H1 (cell line): ENCODE measurements at places on chromosomes 11 and 22. TPM values are rescaled to one million over a fixed set of nuclear protein-coding genes. Genes with fewer than 3 reads are reported as not detected.

DNA sequence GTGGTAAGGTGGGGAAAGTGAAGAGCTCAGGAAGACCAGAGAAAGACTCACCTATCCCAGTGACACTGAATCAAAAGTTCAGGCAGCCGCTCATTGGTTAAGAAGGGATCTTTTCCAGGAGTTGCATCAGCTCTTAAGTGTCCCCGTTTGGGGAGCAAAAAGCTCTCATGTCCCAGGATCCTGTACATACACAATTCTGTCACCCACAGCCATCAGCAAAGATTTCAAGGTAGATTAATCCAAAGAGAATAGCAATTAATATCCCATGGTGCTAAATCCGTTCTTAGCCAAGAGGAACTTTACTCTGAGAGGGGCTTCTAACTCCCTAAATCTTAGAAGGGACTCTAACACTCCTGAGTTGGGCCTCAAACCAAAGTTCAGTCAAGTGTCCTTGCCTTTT, 19.3 kb downstream of the FOLR3 start:
- no peak for DNase-seq

DNA sequence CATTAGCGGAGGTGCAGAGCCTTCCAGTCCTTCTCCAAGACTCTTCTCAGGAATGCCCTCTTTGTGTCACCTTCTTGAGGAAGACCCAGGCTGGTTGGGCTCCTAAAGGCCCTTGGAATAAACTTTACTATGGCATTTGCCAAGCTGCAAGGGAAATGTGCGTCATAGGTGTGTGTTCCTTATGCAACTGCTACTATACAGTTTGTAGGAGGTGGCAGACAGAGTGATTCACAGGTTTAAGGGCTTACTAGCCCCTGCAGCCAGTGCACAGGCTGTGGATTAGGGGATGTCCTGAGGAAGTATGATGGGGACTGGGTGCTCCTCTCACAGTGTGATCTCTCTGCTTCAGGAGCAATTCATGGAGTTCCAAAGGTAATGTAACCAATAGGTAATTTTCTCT, 74.6 kb downstream of the TENM4 start:
- DNase-seq, result no peak

- no peak for DNase-seq
Measured at GRCh38 chr11:69022260-69022659, 9.2 kb upstream of the MRGPRF start.

GRCh38 chr11:76626921-76627401, 43.6 kb downstream of the LRRC32 start:
- DNase-seq, result no peak

GRCh38 chr11:34634694-34635062, 13.8 kb downstream of the EHF start:
- no peak for DNase-seq

DNA sequence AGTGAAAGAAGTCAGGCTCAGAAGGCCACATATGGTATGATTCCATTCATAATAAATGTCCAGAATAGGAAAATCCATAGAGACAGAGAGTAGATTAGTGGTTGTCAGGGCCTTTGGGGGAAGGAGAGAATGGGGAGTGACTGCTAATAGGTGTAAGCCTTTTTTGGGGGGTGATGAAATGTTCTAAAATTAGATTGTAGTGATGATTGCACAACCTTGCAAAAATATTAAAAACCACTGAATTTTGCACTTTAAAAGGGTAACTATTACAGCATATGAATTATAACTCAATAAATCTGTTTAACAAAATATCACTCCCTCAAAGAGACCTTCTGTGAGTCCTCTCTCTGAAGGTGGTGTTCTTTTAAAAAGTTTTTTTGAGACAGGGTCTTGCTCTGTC, 72.3 kb upstream of the GRK3 start:
- DNase-seq, result no peak

DNA sequence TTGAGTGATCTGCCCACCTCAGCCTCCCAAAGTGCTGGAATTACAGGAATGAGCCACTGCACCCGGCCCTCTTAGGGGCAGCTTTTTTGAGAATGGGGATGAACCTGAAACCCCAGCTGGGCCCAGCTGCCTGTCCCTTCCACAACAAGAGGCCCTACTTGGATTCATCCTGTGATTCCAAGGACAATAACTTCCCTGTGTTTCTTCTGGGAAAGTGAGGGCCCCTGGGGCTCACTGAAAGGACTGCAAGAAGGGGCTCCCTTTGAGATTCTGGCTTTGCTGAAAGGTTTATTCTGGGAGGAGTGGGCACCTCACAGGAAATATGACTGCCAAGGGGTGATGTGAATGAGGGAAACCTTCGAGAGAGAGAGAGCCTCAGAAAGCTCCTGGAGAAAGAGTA, 12.3 kb upstream of the GNAZ start:
- peak; percentile 41 for DNase-seq

DNA sequence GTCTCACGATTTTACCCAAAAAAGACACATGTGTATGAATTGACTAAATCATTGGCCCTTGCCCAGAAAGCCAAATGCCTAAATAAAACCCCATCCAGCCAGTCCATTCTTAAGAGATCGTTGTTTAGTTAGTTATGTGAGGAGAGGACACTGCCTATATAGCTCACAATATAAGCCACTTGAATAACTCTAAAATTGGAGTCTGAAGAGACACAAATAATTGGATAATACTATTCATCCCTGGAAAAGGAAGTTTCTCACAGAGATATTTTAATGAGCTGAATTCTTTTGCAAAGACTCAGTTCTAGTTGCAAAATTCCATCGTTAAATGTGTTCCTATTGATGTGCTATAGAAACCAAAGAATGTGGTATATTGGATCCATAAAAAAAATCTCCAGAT, 176.7 kb downstream of the SOX6 start:
- DNase-seq, result no peak

DNA sequence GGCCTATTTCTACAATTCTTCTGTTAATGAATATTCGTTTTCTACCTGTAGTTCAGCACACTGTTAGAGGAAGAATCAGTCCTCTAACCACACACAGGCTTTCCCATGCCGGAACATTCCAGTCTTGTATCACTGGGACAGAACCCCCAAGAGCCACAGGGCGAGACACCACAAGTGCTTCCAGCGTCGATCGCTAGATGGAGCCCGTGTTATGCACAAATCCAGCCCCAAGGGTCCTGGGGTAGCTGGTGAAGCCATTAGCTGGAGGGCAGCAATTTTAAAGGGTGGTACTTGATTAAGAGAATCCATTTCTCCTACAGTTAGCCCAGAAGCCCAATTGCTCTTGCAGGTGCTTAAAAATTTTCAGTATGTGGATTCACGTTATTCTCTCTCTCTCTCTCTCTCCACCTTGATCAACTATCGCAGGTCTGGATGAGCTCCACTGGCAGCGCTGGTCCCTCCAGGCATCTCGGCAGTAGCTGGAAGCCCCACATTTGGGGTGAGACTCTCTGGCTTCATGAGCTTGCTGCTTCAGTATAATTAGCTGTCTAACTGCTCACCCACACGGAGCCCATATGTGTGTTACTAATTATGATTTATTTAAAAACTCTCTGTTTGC, 148.2 kb upstream of the SNX19 start:
- DNase-seq, result peak; percentile 93

DNA sequence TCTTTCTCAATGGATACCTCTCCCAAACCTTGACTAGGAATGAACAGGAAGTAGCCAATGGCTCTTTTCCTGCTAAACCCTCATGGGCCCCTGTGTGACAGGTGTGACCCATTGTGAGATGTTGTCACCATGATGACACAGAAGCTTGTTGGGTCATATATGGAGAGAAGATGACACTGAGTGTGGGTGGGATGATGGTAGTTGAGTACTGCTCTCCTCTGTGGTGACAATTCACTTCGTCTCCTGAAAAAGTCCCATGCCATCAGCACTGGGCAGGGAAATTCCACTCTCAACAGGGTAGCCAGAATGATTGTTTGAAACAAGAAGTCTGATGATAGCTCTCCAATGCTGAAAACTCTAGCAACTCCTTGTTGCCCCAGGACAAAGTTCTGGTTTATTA, 94.0 kb upstream of the SEZ6L start:
- DNase-seq, result no peak

DNA sequence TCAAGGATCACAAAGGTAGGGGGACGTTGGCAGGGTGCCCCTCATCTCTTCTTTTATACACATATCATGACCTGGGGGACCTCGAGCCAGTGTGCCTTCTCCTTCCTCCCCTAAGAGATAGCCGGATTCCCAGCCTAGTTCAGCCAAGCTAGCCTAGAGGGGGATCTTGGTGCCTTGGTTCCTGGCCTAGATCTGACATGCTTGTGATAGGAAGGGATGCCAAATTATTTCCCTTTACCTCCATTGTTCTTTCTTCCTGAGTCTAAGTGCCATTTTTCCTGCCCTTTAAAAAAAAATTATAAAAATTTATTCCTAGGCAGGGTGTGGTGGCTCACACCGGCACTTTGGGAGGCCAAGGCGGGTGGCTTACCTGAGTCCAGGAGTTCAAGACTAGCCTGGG, 7.0 kb upstream of the HINFP start:
- no peak for DNase-seq

DNA sequence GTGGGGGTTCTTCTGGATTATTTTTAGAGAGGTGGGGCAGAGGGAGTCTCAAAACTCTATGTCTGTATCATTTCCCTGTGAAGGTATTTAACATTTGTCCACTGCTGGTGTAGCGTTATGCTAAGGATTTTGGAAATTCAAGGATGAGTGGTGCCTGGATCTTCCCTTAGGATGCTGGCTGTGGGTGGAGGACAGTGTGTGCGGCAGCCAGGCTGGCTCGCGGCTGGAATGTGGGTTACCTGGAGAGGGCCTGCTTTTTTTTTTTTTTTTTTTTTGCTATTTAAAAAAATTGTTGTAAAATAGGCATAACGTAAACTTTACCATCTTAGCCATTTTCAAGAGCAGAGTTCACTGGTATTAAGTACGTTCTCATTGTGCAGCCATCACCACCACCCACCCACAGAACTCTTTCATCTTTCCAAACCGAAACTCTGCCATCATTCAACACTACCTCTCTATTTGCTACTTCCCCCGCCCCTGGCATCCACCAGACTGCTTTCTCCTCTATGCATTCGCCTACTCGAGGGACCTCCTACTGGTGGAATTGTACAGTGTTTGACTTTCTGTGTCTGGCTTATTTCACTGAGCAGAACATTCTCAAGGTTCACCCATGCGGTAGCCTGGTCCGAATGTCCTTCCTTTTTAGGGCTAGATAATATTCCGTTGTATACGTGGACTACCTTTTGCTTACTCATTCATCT, 67.1 kb downstream of the PARVB start:
- DNase-seq, result no peak

DNA sequence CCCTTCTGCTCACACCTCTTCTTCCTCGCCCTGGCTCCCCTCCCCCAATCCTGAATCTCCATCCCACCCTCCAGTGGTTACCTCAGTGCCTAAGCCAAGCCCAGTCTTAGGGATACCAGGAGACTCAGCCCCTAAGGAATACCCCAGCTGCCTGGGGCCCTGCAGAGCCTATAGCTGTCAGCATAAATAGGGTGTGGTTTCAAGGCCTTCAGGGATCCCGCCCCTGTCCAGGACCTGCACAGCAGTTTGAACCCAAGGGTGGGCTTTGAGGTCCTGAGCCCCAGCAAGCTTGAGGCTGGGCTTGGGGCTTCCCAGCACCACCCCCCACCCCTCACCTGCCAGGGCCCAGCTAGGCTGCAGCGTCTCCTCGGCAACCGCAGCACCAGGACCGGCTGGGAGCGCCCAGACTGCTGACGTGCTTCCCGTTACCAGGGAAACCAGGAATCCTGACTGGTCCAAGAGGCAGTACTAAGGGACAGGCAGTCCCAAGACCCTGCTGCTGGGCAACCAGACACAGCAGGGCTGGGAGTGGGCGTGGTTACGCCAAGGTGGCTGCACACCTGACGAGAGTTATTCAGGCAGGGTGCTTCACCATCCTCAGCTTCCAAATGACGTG, 13.7 kb downstream of the APBB1 start:
- peak; percentile 86 for DNase-seq

- no peak for DNase-seq
Measured at GRCh38 chr11:2904153-2905052, 18.8 kb upstream of the CDKN1C start.

DNA sequence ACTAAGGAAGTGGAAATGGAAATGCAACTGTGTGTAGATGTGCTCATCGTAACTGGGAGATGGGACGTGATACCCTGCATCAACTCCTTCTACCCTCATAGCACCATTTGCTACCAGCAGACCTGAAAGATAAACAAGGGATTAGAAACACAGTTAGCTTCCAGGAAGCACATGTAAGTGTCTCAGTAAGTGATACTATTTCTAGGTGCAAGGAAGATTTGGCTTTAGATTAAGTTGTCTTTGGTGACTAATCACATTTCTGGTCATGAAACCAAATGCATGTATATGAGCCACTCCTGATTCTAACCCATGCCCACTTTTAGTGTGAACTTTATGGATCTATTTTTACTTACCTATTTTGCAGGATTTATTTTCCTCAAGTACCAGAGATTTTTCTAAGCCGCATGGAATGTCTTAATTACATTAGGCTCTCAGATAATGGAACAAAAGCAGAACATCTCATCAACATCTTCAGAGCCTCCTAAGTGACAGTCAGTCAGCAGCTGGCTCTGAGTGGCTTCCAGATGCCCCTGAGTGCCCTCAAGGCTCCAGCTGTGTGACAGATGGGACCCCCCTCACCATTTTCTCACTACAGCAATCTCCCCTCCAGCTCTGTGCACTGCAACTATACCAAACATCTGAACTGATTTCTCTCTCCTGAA, 21.2 kb downstream of the SLC5A12 start:
- no peak for DNase-seq

GRCh38 chr11:128116885-128117284, 470.5 kb downstream of the ETS1 start:
- no peak for DNase-seq

DNA sequence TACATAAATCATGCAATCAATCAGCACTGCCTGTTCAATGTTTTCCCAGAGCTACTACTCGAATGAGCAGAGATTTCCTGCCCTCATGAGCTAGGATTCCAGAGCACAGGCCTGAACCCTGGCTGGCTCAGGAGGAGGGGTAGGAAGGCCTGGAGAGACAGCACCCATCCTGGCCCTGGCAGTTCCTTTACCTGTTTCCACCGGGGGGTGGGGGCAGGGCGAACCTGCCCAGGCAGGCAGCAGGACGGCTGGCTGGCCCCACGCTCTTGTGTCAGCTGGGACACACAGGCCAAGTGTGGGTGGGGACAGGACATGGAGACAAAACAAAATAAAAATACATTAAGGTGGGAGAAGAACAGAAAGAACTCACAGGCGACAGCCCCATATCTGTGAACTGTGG, 109.8 kb upstream of the BID start:
- DNase-seq, result no peak

DNA sequence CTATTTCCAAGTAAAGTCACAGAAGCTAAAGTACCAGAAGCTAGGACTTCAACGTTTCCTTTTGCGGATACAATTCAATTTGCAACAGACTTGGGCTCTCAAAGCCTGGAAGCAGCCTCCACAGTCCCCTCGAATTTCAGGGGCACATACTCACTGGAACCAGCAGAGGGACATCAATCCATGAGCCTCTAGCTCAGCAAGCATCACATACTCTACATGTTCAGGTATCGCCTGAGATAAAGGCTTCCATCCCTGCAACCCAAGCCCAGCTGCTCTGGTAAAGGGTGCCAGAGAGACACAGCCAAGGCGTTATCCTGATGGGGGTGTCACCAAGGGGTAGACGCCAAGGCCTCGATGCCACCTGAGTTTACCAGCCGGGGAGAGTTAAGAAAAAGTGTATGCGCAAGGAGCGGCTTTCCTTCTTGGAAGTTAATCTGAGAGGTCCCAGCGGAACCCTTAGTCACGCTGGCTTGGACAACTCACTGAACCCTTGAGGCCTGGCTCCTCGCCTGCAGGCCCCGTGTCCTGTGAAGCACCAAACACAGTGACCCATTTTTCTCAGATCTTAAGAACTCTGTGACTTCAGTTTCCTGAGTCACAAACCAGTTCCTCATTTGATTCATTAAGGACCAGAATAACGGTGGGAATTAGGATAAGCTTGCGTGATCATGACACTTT, 13.0 kb downstream of the LTO1 start:
- DNase-seq, result no peak

PRRG4 gene
- 1.3 and 1.7 TPM in 2 replicates for total RNA-seq

MMP7 gene
- not detected in 2 replicates for total RNA-seq

SDHD gene
- total RNA-seq, result 90.3 and 96.0 TPM in 2 replicates
